Calu3 (cell line): ENCODE measurements at places on chromosomes 5 and 9. TPM values are rescaled to one million over a fixed set of nuclear protein-coding genes. Genes with fewer than 3 reads are reported as not detected.

- no peak for DNase-seq
Observed at GRCh38 chr5:164532235-164532900, 1026.9 kb downstream of the MAT2B start.

GRCh38 chr9:98256756-98257155 is 1.3 kb upstream of the TBC1D2 start:
- no peak for DNase-seq

Gene CCIN
- not detected in 2 replicates for total RNA-seq

Gene RAPGEF1
- total RNA-seq = 32.5 and 33.4 TPM in 2 replicates

- DNase-seq = peak; percentile 78
Observed at GRCh38 chr5:180353048-180353979, at the start of gene GFPT2. Gene GFPT2, minus strand, starts transcription at chr5:180353336. Its CDS starts 119 bp downstream, at chr5:180353217.

DNA sequence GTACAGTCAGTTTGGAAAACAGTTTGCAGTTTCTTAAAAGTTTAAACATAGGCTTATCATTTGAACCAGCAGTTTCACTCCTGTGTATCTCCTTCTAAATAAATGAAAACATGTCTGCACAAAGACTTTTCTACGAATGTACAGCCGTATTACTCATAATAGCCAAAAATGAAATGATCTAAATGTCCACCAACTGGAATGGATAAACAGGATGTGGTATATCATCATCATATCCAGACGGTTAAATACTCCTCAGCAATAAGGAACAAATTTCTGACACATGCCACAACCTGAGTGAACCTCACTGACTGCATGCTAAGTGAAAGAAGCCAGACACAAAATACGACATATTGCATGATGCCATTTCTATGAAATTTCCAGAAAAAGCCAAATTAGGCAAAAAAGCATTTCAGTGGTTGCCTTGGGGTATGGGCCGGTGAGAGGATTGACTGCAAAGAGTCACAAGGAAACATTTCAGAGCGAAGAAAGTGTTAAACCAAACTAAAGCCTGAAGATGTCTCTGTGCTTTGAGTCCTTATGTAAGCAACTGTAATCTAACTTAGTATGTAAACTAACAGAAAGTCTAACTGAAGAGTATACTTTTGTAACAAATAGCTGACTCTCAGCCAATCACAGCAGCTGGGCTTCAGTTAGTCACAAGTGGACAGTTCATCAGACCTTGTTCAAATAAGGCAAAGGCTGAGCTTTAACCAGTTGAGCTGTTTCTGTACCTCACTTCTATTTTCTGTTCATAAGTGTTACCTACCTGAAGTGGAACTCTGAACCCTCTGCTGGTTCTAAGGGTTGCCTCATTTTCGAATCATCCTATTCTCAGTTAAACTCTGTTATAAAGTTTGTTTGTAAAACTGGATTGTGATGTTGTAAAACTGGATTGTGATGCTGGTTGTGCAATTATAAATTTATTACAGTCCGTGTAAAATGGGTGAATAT is 65.2 kb downstream of the TRIO start:
- no peak for DNase-seq

DNA sequence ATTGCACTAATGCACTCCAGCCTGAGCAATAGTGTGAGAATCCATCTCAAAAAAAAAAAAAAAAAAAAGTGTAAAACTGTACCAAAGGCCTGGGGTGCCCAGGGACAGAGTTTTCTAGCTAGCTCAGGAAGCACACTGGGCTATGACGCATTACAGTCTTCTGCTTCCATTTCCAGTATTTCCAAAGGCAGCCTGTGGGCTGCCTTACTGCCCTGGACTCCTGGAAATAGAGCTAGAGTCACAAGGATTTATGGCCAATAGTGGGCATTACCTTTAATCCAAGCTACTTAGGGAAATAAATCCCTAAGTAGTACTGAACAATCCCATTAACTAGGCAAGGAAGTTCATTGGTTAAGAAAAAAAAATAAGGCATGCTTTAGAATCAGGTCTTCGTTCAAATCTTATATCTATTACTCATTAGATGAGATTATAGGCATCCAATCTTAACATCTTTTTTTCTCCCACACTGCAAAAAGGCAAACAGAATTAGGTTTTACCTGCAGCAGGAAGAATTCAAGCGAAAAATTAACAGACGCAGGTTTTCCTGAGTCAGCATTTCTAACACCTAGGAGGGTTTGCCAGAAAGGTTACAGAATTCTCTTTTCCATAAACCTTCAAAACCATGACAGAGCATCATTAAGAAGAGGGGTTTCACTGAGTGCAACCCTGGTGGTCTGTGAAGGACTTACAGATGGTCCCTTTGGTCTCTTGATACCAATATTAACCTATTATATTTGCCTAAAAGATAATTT is 85.6 kb upstream of the CCDC112 start:
- DNase-seq = no peak

Gene MAMDC4
- 3.1 and 3.6 TPM in 2 replicates for total RNA-seq

- no peak for DNase-seq
Observed at GRCh38 chr5:108387758-108388157, 5.9 kb upstream of the FBXL17 start.

- no peak for DNase-seq
Observed at GRCh38 chr5:150651382-150651781, 9.7 kb upstream of the MYOZ3 start.

Gene SIT1
- total RNA-seq = not detected in 2 replicates

- no peak for DNase-seq
Observed at GRCh38 chr9:119304555-119304954, 64.7 kb downstream of the BRINP1 start.

- no peak for DNase-seq
Observed at GRCh38 chr5:170121321-170121720, 15.6 kb downstream of the FOXI1 start.

GRCh38 chr5:31981361-31981945 is 192.7 kb downstream of the GOLPH3 start:
- DNase-seq = no peak

DNA sequence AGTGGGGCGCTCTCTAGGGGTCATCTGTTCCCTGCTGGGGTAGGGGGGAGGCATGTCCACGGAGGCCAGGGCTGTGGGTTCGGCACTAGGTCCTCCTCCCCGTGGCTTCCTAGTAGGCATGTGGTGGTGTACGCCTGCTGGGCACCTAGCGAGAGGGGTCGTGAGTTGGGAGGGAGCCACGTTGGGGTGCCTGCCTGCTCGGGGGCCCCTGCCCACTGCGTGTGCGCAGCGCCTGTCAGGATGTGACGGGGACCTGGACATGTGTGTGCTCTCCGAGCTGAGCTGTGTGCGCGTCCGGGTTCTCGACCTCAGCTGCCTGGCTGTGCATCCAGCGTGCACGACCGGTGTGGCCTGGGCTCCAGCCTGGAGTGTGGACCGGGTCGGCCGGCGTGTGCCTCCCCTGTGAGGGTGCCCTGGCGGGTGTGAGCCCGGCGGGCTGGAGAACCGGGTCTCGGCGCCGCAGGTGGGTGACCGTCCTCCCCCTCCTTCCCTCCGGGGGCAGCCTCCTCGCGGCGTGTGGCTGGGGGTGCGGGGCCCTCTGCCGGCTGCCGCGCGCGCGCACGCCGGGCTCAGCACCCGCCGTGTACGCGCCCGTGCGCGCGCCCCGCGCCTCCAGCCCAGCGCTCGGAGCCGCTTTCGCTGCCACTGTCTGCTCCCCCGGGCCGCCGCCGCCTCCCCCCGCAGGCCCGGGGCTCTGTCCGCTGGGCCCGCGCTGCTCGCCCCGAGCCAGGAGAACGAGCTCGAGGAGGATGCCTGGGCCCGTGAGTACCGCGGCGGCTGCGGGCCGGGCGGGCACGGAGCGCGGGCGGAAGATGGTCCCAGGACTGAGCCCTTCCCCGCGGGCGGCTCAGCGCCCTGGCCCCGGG is at the start of gene PRR7:
Gene PRR7 (plus strand): TSS at position 615 of the 866 bp plus-strand sequence. CDS start 8,254 bp downstream, outside the sequence.
- peak; percentile 88 for DNase-seq

Gene CREBRF
- 16.7 and 18.2 TPM in 2 replicates for total RNA-seq
